NCI-H524 treated with DMSO at 0.1 percent for 48 hours (cell line): ENCODE measurements at places on chromosomes 5 and 9.

- no peak for DNase-seq
Measured at GRCh38 chr9:75365196-75365595, 276.9 kb downstream of the OSTF1 start.

GRCh38 chr9:119240546-119240945 lies 128.7 kb downstream of the BRINP1 start:
- DNase-seq, result no peak

DNA sequence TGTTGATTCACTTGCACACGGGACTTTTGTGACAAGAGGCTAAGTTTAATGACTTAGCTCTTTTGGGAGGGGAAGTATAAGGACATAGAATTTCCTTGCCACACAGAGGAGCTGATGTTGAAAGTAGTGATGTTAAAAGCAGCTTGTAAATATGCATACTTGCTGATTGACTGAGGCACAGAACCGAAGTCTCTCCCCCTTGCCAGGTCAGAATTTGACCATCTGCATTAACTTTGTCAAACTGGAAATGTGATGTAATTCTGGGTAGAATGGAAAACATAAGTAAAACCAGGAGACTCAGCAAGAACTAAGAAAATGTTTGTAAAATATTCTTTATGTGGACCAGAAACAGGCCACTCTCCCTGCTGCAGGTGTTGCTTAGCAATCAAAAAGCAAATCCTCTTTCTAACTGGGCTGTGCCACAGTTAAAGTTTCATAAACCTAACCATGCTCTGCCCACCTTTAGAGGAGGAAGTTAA lies 284.2 kb downstream of the NR3C1 start:
- no peak for DNase-seq

DNA sequence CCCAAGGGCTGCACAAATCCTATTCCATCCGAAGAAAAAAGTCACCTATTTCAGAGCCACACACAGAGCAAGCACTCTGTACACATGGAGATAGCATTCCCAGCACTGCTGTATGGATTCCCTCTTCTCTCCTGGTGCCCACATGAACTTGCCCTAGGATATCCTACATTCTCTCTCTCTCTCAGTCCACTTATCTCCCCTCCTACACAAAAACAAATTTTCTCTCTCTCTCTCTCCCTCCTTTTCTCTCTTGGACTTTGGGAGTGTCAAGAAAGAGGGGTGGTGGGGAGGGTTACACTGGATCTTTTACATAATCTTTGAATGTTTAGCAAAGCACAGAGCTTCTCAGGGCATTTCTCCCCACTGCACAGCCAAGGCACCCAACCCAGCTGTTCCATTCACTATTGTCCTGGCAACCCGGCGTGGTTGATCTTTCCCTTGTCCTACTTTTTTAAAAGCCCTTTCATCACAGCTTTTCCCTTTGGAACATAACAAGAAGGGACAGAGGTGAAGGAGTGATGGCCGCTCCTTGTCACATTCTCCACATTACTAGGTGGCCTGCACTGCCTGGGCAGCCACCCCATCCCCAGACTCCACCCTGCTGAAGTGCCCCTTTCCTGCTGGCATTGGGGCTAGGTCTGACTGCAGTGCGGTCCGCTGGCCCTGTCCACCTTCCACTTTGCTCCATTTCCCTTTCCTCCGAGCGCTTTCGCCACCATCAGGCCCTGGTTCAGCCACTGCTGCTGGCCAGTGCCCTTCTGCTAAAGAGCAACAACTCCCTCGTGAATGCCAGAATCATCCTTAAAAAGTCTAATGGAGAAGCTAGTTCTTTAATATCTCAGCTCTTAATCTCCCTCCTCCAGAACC lies 22.2 kb upstream of the SLC1A3 start:
- DNase-seq, result no peak

- DNase-seq, result no peak
Measured at GRCh38 chr5:14235872-14236271, 92.7 kb downstream of the TRIO start.

- DNase-seq, result no peak
Measured at GRCh38 chr9:72843520-72844439, 109.1 kb downstream of the ALDH1A1 start.

GRCh38 chr5:97355775-97356174 lies 172.7 kb upstream of the RIOK2 start:
- DNase-seq, result no peak

- no peak for DNase-seq
Measured at GRCh38 chr5:135028791-135029476, 5.1 kb downstream of the PITX1 start.

DNA sequence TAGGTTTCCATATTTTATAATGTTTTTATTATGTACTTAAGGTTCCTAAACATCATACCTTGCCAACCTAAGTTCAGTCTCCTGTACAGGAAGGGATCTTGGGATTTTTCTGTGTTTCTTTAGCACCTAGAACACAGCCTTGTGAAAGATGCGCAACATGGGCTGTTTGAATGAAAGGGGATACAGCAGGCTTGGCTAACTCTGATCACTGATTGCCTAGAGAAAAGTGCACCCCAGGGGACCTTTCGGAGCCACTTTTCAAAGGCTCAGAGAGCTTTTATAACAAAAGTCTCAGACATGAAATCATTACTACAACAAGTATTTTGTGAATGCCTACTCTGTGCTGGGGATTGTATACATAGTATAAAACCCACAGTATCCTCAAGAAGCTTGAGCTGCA lies 261.6 kb downstream of the BNC2 start:
- DNase-seq, result no peak

DNA sequence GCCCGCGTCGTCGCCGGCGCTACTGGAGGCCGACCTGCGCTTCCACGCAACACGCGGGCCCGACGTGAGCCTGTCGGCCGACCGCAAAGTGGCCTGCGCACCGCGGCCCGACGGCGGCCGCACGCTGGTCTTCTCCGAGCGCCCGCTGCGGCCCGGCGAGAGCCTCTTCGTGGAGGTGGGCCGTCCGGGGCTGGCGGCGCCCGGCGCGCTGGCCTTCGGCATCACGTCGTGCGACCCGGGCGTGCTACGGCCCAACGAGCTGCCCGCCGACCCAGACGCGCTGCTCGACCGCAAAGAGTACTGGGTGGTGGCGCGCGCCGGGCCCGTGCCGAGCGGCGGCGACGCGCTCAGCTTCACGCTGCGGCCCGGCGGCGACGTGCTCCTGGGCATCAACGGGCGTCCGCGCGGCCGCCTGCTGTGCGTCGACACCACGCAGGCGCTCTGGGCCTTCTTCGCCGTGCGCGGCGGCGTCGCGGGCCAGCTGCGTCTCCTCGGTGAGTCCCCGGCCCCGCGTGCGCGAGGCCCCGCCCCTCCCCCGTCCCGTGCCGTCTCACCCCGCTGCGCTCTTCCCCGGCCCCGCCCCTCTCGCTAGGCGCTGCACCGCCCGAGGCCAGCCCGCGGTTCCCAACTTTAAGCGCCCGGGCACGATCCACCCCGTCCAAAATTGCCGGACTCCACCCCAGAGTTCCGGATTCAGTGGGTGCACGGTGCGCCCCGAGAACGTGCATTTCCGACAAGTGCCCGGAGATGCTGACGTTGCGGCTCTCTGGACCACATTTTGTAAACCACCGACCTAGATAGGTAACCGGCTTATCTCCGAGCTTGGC lies 42.8 kb downstream of the NEURL1B start:
- no peak for DNase-seq

GRCh38 chr9:116450378-116451139 lies 236.5 kb upstream of the TRIM32 start:
- no peak for DNase-seq

DNA sequence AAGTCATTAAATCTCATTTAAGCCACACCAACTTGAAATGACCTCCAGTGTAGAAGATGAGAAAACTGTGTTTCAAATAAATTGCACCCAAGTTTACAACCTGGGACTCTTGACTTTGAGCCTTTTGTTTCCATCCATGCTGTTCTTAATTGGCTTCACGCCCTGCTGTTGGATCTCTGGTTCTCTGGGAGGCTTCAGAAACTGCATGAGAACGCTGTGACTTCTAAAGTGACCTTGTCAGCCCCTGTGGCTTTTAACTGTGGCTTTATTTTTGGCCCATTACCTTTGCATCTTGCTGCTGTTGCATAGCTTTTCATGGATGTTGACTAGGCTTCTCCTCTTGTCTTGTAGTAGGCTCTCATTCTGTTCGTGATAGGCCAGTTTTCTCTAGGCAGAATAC lies 29.3 kb downstream of the TNFAIP8 start:
- DNase-seq, result no peak

DNA sequence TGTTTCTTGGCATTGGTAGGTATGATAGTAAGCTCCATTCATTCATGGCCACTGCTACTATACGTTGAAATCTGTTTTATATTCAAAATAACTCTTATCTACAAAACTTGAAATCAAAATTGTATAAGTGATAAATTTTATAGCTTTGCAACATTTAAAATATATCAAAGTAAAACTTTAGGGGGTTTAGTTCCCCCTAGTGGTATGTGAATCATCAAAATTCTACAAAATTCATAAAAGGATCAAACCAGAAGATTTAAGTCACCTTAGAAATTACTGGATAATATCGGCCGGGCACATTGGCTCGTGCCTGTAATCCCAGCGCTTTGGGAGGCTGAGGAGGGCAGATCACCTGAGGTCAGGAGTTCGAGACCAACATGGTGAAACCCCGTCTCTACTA lies 243.0 kb upstream of the CDH18 start:
- no peak for DNase-seq

DNA sequence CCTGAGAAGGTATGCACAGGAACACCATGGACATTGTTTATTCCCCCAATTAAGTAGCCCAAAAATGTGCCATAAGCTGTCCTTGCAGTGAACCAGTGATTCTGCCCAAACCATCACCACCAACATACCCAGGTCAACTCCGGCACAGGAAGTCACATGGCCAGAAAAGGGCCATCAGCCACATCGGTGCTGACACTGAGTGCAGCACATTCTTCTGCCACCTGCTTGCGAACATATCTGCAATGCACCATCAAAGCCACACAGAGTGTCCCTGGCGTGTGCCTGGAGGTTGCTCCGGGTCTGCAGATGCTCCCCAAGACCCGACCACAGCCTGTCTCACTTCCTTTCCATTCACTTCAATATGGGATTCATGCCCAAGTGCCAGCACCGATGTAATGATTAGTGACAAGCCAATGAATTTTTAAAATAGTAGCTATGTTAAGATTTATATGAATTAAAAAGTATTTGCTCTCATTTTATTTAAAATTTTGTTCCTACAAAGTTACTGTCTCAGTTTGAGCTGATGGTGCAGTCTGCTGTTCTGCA lies 37.6 kb downstream of the SYK start:
- DNase-seq, result no peak

- DNase-seq, result no peak
Measured at GRCh38 chr5:6202149-6202967, 176.0 kb downstream of the MED10 start.
